ENCODE measurements at places on chromosomes 2 and 18. TPM values are rescaled to one million over a fixed set of nuclear protein-coding genes. Genes with fewer than 3 reads are reported as not detected.

Gene IL1B
- total RNA-seq: 0.27 TPM

Gene LRRTM1
- total RNA-seq: 0.11 TPM

Gene PJVK
- 0.91 TPM for total RNA-seq

Gene RASGRP3
- 69.2 TPM for total RNA-seq

All from left ventricle myocardium inferior (tissue), 1 donor.